ENCODE measurements at places on chromosomes 7 and 10.

GRCh38 chr10:10870523-10871241 lies 147.0 kb upstream of the CELF2 start:
- no peak for DNase-seq

GRCh38 chr10:60042262-60042661 lies 135.9 kb upstream of the CCDC6 start:
- no peak for DNase-seq

- DNase-seq = no peak
These were observed 68.5 kb downstream of the NHLRC2 start for GRCh38 chr10:113922787-113923570.

- no peak for DNase-seq
These were observed 171.5 kb downstream of the ZMYND11 start for GRCh38 chr10:306675-307185.

DNA sequence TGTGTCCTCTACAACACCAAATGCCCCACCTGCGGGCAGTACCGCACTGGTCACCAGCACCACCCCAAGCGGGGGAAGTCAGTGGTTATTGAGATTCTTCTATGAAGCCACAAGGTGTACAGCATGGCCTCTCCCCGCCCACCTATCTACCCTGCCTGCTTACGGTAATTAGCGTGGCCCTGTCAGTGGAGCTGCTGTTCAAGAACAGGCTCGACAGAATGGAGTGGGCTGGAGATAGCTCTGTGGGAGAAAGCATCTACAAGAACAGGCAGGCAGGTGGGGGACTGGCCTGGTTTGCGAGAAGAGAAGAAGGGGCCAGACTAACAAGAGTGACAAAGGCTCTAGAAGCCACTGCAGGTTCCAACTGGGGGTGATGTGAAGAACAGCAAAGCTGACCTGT lies 108.3 kb downstream of the RNF216 start:
- no peak for DNase-seq

DNA sequence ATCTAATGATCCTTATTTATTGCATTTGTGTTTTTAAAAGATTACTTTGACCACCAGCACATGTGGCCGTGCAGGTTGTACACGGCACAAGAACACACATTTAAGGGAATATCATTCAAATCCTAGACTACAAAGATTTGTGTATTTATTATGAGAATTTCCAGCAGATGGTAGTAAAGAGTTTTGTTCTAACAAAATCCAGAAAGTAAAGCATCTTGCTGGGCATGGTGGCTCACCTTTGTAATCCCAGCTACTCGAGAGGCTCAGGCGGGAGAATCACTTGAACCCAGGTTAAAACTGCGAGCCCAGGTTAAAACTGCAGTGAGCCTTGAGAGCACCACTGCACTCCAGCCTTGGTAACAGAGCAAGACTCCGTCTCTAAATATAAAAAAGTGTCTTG lies 31.5 kb downstream of the MACROH2A2 start:
- no peak for DNase-seq

- DNase-seq = peak; percentile 93
These were observed at the start of gene TMEM120A for GRCh38 chr7:75994388-75995051. Gene TMEM120A (minus strand): TSS chr7:75994595. CDS start chr7:75994570, 25 bp downstream.

- no peak for DNase-seq
These were observed 43.0 kb downstream of the PKD1L1 start for GRCh38 chr7:47905076-47905920.

DNA sequence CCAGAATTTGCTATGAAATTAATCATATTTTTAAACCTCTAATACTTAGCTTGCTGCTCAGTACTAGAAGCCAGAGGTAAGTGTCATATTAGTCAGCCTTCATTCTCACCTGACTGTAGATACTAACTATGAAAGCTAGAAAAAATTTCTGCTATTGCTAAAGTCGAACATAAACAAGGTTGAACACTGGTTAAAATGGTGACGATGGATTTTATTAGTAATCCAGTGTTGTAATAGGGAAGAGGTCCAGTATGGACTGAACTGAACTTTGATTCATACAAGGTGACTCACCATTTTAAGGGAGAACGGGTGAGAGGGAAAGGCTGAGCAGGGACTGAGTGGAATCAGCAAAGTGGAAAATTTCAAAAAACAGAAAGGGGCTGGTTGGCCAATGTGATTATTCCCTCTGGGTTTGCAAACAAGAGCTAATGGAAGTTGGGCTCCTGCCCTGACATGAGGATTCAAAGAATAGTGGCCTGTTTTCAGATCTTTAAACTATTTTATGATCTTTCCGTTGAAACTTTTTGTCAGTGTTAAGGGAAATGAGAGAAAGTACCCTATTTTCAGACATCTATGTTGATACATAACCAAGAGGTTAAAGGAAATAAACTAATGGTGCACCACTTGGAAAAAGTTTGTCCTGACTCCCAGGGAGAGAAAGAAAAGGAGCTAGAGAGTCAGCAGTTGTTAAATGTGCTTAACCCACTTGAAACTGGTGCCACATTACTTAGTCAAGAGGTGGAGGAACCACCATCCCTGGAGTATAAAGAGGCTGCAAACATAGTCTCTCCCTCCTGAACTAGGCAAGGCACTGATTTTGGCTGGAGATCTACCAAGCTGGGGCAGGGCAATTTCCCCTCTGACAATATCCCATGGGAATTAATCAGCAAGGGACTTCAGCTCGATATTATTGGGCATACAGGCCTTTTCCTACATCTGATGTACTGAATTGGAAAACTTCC lies 15.3 kb upstream of the AKR1C1 start:
- DNase-seq = no peak

DNA sequence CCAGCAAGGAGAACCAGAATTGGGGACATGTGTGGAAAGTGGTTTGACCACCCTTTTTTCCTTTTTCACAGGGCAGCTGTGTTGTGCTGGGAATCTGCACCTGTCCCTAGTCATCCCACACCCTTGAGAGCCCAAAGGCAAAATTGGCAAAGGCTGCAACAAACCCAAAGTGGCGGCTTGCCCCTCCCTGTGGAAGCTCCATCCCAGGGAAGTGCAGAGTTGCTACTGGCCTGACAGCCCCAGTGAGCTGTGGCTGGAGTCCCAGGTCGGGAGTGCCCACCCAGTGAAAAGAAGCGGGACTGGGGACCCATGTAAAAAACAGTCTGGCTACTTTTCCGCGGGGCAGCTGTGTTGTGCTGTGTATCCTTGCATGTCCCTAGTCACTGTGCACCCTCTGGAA lies 109.1 kb upstream of the GRM3 start:
- no peak for DNase-seq

DNA sequence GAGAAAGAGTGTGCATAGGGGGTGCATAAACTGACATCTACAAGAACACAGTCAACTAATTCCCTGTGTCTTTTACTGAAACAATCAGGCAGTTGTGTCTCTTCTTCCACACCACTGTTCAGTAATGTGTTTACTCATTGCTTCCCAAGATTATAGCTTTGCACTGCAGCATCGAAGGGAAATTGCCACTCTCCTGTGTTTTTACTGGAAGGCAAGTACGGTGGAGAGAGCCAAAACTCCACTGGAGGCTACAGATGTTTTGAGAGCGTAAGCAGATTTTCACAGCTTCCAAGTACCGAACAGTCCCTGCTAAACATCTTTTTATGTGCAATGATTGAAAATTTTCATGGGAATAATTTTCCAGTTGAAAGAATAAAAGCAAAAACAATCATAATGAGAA lies 510.5 kb upstream of the AKR1E2 start:
- no peak for DNase-seq

DNA sequence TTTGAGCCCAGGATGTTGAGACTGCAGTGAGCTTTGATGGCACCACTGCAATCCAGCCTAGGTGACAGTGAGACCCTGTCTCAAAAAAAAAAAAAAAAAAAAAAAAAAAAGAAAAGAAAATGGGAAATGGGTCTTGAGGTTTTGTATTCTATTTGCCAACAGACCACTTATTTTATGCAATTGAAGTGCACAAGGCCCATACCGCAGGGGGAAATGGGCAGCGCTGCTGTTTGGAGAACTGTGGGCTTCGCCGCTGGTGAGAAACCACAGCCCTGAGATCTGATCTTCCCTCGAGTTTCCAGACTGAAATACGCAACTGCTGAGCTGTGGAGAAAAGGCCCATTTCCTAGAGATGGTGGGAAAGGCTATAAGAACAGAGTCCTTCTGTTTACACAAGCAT lies 512.0 kb downstream of the TCERG1L start:
- DNase-seq = no peak

DNA sequence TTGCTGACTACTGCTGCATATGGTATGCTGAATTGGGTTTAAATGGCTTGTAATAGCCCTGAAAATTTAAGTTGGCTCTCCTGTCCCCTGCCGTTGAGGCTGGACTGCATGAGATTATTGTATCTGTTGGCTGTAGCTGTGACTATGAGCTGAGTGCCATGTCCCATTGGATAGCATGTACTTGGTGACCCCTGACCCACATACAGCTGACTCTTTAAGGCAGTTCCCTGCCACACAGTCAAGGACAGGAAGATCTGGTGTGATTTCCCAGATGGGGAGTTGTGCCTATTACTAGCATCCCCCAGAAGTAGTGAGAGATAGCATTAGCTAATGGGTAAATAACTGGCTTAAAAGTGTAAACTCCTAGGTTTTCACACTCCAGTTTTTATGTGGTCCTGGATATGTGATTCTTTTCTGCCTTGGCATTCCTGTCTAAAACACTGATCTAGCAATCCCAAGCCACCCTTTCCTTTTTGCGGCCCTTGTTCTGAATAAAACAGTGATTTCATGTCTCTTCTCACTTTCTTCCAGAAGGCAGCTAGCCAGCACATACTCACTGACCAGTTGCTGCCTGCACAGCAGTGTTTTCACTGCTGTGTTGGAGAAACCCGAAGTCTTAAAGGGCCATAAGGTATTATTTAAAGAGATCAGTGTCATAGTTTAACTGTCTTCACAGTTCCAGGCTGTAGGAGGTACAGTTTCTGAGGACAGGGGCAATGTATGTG lies 35.9 kb downstream of the LRRC4 start:
- no peak for DNase-seq

DNA sequence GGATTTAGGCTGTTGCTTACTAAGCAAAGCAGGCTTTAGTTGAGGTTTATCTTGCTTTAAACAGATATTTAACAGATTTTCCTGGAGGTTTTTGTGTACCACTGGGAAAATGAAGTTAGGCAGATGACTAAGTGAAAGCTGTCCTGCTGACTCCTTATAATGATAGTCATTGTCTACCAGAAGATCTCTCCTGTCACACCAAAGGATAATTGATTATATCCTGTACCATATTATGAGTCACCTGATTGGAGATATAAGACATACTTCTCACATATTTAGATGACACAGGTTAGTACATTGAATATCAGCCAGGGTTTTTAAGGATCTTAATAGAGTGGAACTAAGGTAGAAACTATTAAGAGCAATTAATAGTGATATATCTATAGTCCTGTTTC lies 68.4 kb downstream of the PTEN start:
- no peak for DNase-seq

GRCh38 chr10:86299562-86299961 lies 67.0 kb downstream of the GRID1 start:
- DNase-seq = no peak
